ENCODE measurements at places on chromosomes 12 and 14. TPM values are rescaled to one million over a fixed set of nuclear protein-coding genes. Genes with fewer than 3 reads are reported as not detected.

- no peak overlapping the region for H3K27ac ChIP-seq
- H3K4me3 ChIP-seq, result no peak overlapping the region
- DNase-seq, result no peak
- H3K4me1 ChIP-seq, result no peaks in the 10 kb centered on the region
- no peaks in the 10 kb centered on the region for H3K36me3 ChIP-seq
- no peaks in the 10 kb centered on the region for H3K27me3 ChIP-seq
These were observed 50.7 kb downstream of the SLC2A13 start for GRCh38 chr12:40055228-40055579.

DNA sequence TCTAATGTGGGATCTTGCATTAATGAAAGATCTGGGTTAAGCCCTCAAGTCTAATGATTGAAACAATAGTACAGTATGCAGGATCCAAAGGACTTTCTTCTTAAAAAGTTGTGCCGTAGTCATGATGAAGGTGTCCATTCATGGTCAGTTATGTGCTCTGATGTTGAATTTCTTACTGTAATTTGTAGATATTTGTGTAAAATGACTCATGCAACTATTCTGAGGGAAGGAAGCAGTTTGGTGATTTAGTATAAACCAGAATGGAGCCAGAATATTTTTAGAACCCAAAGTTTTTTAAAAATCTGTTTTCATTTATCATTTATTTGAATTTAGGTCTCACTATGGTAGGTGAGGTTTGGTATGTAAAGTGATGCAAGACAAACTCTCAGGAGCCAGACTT lies 151.2 kb downstream of the AKAP6 start:
- H3K36me3 ChIP-seq, result no peaks in the 10 kb centered on the region
- H3K4me3 ChIP-seq, result no peak overlapping the region
- H3K27me3 ChIP-seq, result no peaks in the 10 kb centered on the region

PRH2 gene
- not detected for total RNA-seq

- H3K36me3 ChIP-seq, result no peaks in the 10 kb centered on the region
- H3K27me3 ChIP-seq, result no peaks in the 10 kb centered on the region
- DNase-seq, result no peak
- H3K4me1 ChIP-seq, result peaks cover 6% of the 10 kb centered on the region
- H3K4me3 ChIP-seq, result no peak overlapping the region
These were observed 42.1 kb upstream of the CTDSP2 start for GRCh38 chr12:57888409-57889157.

DNA sequence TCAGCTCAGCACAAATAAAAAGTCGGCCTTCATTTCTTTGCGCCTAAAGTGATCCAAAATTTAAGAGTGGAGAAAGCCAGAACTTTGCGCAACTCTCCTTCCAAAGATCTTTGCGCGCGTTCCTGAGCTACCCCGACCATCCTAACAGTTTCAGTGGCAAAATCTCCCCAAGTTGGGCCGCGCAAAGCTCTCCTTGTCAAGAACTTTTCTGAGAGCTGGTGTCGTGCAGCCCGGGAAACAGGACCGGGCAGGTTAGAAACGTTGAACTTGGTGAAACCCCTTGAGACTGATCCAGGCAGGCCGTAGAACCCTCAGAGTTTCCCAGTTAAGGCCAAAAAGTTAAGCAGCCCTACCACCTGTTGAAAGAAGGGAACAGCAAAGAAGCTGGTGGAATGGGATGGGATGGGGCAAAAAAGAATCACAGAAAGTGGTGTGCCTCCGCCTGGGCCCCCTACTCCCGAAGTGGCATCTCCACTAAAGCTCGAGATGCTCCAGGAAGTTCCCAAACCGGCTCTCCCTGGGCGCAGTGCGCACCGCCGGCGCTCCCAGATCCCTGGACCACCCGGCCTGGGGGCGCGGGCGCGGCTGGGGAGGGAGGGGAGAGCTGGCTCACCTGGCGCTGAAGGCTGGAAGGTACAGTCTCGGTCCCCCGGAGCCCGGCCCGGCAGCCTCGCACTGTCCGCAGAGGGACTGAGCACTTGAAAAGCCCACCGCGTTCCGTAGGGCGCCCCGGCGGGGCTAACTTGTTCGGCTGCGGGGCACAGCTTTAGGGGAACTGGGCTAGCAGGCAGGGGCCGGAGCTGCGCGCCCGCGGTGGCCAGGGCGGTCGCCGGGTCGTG lies 768 bp downstream of the DBX2 start:
- DNase-seq, result no peak
- H3K27me3 ChIP-seq, result no peaks in the 10 kb centered on the region
- H3K36me3 ChIP-seq, result no peaks in the 10 kb centered on the region
- no peaks in the 10 kb centered on the region for H3K4me1 ChIP-seq

AMN gene
- 70.7 TPM for total RNA-seq

DNA sequence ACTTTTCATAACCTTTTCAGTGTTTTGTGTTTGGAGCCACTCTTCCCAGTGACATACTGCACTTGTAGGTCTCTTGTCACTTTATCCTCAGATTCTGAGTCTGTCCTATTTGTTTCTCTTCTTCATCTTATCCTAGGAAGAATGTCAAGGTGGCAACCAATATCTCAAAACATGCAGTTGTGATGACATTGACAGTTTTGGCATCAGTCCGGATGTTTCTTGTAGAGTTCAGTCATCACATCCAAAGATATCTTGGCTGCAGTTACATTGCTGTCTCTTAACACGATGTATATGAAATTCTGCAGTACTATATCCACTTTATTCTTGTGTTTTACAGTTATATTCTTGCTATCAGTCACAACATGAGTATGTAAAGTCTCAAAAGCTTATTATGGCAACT lies 6.4 kb downstream of the ADIPOR2 start:
- no peaks in the 10 kb centered on the region for H3K27me3 ChIP-seq
- no peaks in the 10 kb centered on the region for H3K36me3 ChIP-seq
- no peak overlapping the region for H3K27ac ChIP-seq
- H3K4me3 ChIP-seq, result no peak overlapping the region

GRCh38 chr14:61466249-61466904 lies 145.0 kb downstream of the PRKCH start:
- no peak overlapping the region for H3K4me3 ChIP-seq
- H3K27me3 ChIP-seq, result no peaks in the 10 kb centered on the region
- H3K36me3 ChIP-seq, result no peaks in the 10 kb centered on the region

DNA sequence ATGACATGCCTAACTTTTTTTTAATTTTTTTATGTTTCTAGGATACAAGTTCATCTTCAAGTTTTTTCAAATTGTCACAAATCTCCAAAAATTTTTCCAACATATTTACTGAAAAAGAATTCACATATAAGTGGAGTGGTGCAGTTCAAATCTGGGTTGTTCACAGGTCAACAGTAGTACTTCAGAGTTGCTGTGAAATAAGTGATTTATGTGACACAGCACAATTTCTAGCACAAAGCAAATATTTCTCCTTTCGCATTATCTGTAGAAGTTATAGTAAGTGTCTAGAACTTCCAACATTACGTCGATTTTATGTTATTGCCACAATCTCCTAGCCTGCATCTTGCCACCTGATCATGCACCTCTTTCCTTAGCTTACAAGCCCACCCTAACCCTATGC lies 9.7 kb upstream of the KRT2 start:
- no peak overlapping the region for H3K27ac ChIP-seq
- H3K36me3 ChIP-seq, result no peaks in the 10 kb centered on the region
- H3K4me1 ChIP-seq, result no peaks in the 10 kb centered on the region
- H3K27me3 ChIP-seq, result no peaks in the 10 kb centered on the region
- no peak for DNase-seq
- H3K4me3 ChIP-seq, result no peak overlapping the region

GRCh38 chr14:37246427-37246829 lies 48.7 kb downstream of the MIPOL1 start:
- H3K27ac ChIP-seq, result no peak overlapping the region
- peak; percentile 35 for DNase-seq
- H3K27me3 ChIP-seq, result no peaks in the 10 kb centered on the region
- peaks cover 36% of the 10 kb centered on the region for H3K4me1 ChIP-seq
- no peak overlapping the region for H3K4me3 ChIP-seq

DNA sequence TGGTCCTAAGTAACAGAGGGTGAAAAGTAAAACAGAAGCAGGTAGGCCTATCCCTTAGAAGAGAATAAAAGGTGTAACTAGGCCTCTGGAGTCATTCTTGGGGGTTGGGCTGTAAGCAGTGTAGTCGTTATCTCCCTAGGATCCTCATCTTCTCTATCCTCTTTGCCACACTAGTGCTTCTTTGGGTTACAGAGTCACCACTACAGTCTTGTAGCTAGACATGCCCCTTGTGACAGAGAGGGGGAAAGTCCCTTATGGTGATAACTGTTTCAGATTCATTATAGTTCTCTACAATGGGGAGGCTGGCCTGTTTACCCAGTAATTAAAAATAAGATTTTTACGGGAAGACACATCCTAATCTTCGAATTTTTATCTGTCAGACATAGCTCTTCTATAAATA lies 16.4 kb upstream of the SRP54 start:
- no peak overlapping the region for H3K27ac ChIP-seq
- no peaks in the 10 kb centered on the region for H3K36me3 ChIP-seq
- H3K4me1 ChIP-seq, result no peaks in the 10 kb centered on the region
- no peaks in the 10 kb centered on the region for H3K27me3 ChIP-seq
- DNase-seq, result no peak
- no peak overlapping the region for H3K4me3 ChIP-seq

- H3K27me3 ChIP-seq, result no peaks in the 10 kb centered on the region
- no peak for DNase-seq
These were observed 22.3 kb downstream of the FZD10 start for GRCh38 chr12:130184404-130185090.

DNA sequence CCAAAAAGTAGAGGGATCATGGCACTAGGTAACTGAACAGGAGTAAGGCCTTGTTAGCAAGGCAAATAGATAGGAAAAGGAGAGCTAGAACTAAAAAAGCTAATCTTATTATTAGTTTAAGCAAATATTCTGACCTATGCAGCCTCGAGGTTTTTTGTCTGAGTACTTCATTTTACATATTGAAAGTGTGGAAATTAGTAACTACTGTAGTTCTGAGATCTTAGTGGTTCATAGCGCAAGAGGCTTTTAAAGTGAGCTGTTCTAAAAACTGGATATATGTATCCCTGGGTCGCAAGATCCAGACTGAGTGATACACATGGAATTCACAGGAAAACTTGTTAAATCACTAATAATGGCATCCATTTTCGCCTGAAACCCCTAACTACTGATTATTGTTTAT lies 411.0 kb upstream of the SOX5 start:
- H3K27ac ChIP-seq, result no peak overlapping the region
- no peaks in the 10 kb centered on the region for H3K4me1 ChIP-seq
- no peak for DNase-seq

GRCh38 chr14:84253326-84253725 lies 1276.6 kb upstream of the FLRT2 start:
- H3K4me3 ChIP-seq, result no peak overlapping the region
- H3K4me1 ChIP-seq, result no peaks in the 10 kb centered on the region
- H3K27ac ChIP-seq, result no peak overlapping the region
- no peaks in the 10 kb centered on the region for H3K27me3 ChIP-seq
- no peak for DNase-seq

DNA sequence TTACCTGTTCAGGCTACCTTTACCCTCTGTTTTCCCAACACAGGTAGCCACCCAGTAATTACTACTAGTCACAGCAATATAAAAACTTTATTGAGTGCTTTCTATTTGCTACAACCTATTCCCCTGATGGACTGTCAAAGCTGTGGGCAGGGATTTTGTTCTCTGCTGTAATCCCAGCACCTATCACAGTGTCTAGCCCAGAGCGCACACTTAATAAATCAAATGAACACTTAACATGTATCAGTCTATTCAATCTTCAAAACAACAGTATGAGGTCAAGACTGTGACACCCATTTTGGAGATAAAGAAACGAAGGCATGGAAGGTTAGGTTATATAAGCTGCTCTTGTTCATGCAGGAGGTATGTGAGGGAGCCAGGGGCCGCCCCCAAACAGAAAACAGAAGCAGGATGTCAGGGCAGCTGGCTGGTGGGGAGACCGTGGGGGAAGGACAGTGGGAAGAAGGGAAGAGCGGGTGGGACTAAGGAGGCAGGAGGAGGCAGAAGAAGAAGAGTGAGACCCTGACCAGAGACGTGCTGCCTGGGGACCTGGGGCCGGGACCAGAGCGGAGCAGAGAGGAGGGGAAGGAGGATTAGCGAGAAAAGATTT lies 1.7 kb downstream of the TNFRSF1A start:
- DNase-seq, result no peak
- H3K36me3 ChIP-seq, result 0 out of 2 replicates have a peak, but pooled peaks cover 2% of the 10 kb centered on the region
- no peak overlapping the region for H3K27ac ChIP-seq
- peaks cover 56% of the 10 kb centered on the region for H3K4me1 ChIP-seq
- H3K4me3 ChIP-seq, result peak overlapping the region; percentile 76
- H3K27me3 ChIP-seq, result no peaks in the 10 kb centered on the region

DNA sequence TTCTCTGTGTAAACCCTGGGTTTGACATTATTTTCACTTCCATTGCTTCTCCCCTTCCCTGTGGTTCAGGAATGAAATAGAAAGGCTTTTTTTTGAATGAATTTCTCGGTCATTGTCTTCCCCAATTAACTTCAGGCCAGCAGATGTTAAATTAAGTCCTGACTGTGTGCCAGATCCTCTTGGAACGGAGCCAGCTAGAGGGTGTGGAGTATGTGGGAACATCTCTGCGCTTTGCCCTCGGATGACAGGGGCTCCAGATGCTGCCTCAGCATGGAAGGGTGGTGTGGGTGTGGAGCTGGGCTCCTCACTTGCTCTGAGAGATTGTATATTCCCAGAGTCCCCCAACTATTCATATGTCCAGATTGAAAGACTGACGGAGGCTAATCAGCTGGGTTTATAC lies 13.1 kb downstream of the KRT85 start:
- no peak overlapping the region for H3K27ac ChIP-seq
- H3K27me3 ChIP-seq, result no peaks in the 10 kb centered on the region
- H3K4me1 ChIP-seq, result no peaks in the 10 kb centered on the region
- H3K4me3 ChIP-seq, result no peak overlapping the region
- no peaks in the 10 kb centered on the region for H3K36me3 ChIP-seq
- DNase-seq, result no peak

DNA sequence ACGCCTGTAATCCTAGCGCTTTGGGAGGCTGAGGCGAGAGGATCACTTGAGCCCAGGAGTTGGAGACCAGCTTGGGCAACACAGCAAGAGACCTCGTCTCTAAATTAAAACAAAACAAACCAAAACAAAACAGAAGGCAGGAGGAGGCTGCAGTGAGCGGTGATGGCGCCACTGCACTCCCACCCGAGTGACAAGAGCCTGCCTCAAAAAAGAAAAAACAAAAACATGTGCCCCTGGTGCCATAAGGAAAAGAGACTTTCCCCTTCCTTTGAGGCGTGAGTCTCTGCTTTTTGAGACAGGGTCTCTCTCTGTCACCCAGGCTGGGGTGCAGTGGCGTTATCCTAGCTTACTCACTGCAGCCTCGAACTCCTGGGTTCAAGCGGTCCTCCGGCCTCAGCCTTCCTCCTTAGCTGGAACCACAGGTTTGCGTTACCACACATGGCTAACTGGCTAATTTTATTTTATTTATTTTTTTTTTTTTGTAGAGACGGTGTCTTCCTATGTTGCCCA lies 9.0 kb upstream of the EAPP start:
- H3K27me3 ChIP-seq, result no peaks in the 10 kb centered on the region
- H3K4me1 ChIP-seq, result no peaks in the 10 kb centered on the region
- no peak for DNase-seq
- H3K36me3 ChIP-seq, result no peaks in the 10 kb centered on the region
- no peak overlapping the region for H3K4me3 ChIP-seq

Measured in Caco-2 (cell line).